ENCODE measurements at places on chromosomes 12 and 14.
A peak's percentile ranks its signal among the peaks of the same experiment; 100 is the strongest.

DNA sequence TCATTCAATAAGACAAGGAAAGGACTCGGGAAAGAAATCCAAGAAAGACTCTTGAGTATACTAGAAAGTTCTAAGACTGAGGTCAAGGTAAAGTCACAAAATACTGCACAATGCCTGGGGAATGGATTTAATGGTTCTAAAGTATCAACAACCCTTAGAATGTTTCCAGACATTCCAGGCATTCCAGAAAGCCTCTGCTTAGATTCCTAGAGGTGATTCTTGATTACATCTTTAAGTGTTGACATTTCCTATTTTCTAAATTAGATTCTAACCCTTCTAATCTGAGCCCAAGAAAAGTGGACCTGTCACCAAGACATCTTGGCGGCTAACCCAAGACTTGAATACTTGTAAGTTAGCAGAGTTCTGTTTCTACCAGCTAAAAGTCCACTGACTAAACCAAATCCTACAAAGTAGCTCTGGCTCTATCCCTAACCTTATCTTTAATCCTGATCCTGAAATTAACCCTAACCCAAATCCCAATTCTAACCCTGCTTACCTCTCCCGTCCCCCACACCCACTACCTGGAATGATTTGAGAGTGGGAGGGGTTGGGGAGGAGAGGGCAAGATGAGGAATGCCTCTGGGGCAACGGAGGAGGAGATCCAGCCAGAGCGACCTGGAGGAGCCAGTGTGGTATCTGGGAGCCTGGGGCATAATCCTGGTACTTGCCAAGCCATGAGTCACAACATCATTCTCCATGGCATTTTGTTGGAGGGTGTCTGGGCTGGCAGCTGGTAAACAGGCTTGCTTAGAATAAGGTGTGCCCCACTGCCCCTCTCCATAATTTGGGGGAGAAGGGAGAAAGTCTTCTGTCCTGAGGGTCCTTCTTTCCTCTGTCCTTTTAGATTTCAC, 93.4 kb upstream of the HOXC13 start:
- DNase-seq = no peak

GRCh38 chr14:99875836-99876235, 82.6 kb downstream of the EML1 start:
- no peak for DNase-seq

- DNase-seq = no peak
These were observed 1.6 kb upstream of the NDRG2 start for GRCh38 chr14:21026274-21026987.

DNA sequence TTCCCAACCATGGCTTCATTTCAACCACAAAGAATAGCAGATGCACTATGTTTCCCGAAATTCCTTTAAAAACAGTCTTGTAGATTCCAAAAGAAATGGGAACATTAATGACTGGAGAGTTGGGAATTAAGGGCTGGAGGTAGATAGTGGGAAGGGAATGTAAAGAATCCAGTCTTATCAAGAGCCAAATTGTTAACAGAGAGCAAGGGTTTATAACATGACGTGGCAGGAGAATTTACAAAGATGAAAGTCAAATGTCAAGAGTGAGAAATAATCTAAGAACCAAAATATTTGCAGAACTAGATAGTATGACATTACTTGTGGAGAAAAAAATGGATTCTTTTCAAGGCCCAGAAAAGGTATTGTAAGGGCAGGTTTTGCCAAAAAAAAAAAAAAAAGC, 200.9 kb downstream of the GRIN2B start:
- no peak for DNase-seq

DNA sequence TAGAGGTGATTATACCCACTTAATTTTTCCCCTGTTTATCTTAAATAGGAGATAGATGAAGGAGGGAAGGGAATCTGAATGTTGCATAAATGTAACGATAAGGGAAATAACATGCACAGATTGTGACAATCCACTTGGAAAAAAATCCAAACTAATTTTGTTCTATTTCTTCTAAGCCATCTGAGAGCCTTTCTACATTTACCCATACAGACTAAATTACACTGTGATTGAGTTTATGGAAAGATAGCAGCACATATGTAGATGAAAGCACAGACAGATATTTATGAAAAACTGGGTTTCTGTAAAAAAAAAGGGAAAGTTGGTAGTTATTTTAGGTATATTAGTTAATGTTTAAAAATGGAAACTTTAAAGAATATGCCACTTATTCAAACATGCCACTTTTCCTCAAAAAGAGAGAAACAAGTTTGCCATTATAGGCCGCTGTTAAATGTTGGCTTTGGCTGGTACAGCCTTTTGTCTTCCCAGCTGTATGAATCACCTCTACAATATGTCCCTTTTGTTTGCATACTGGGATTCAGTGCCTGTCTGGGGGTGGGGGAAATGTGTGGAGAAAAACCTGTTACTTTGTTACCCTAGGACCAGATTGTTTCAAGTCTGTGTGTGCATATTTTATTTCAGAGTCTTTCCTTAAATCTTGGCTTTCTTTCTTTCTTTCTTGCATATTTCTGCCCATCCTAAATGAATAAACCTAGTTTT, 470.2 kb upstream of the LMO3 start:
- DNase-seq = peak; percentile 3

DNA sequence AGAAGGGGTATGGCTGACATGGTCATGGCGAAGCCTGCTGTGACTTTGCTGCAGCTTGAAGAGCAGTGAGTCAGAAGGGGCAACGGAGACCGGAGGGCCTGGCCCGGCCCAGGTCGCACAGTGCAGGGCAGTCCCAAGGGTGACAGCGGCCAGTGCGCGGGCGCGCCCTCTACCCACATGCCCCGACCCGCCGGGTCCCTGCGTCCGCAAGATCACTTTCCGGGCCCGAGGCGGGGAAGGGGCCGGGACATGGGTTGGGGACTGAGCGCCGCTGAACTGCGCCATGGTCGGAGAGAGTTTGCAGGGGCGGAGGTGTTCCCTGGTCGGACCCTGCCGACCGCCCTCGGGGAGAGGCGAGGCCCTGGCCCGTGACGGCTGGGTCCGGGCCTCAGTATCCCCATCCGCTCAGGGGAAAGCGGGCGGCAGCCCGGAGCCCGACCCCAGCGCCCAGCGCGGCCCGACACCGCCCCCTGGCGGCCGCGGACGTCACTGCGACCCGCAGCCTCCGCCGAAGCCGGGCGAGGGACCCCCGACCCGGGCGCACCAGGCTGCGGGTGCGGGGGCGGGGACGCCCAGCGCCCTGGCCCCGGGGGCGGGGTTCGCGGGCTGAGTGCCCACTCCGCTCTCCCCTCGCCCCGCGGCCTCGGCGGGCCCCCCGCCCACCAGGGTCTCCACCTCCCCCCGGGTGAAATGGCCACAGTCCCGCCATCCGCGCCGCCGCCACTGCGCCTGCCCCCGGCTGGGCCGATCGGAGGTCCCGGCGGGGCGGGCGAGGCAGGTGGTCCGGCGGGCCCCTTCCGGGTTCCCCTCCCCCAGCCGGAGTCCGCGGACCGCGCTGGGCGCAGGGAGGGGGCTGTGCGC, 7.2 kb upstream of the ANKRD9 start:
- no peak for DNase-seq

DNA sequence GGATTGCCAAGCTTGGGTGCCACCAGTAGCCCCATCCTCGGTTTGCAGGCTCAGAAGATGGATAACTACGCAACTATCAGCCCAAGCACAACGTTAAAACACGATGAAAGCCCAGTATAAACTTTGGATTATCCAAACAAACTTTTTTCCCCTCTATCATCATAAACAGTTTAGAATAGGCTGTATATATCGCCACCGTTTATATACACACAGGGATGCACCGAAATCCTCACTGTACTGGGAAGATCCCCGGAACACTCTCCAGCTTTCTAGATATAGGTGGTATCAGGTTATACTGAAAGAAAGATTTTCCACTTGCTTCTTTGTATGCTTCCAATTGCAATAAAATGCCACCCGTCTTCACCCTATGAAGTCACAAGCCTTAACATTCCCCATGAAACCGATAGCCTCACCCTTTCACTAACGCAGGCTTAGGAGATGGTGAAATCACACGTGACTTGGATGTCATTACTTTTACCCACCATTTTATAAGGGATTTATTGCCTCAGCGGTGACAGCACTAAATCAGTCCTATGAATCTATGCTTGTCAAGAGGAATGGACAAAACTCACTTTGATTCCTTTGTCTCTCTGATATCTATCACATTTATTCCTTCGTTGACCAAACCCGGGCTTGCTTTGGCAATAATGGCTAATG, 207.6 kb upstream of the FOXN3 start:
- no peak for DNase-seq

DNA sequence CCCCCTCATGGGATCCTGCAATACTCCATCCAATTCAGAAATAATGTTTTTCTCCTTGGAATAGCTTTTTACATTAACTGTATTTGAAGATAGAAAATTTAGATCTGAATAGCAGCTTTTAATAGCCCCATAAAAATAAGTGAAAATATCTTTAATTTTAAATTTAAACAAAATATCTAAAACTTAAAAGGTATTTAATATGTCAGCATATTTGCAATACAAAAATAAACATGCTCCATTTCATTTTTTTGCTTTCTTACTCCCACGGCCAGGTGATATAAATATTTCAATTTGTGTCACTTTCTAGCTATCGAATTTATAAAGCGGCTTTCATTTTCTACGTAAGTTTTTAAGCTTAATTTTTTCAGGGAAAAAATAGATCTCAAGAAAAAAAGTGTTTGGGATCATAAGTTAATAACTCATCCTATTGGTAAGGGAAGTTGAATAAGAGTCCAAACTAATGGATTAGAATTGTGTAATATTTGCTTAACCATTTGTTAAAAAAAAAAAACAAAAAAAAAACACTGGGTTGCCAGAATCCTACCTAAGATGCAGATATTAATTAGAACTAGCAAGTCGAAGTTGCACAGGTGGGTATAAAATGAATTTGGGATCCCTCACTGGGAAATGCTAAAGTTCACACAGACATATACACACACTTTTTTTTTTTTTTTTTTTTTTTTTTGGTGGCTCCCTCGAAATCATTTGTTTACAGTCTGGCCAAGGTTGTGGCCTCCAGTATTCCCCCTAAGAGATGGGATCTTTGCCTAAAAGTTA, 47.6 kb downstream of the PPP2R5C start:
- DNase-seq = no peak

DNA sequence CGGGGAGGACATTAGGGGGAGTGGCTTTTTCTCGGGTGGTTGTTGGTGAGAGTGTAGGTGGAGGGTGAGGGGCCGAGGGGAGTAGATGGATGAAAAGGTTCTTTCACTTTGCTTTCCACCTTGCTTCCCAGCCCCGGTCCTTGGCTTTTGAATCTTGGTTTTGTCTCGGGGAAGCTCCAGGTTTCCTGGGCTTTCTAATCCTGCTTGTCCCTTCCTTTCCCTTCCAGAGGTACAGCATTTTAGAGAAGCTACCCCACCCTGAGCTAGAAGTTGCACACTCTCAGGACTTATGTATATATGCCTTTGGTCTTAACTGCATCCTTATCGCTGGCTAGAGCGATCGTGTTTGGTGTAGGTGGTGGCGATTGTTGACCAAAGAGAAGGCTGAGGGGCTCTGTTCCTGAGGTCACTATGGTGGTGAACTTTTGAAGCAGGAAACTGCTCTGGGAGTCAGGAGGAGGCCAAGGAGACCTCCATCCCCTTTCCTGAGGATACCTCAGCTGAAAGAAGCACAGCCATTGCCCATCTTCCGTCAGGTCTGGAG, 862 bp downstream of the PIP4K2C start:
- no peak for DNase-seq

DNA sequence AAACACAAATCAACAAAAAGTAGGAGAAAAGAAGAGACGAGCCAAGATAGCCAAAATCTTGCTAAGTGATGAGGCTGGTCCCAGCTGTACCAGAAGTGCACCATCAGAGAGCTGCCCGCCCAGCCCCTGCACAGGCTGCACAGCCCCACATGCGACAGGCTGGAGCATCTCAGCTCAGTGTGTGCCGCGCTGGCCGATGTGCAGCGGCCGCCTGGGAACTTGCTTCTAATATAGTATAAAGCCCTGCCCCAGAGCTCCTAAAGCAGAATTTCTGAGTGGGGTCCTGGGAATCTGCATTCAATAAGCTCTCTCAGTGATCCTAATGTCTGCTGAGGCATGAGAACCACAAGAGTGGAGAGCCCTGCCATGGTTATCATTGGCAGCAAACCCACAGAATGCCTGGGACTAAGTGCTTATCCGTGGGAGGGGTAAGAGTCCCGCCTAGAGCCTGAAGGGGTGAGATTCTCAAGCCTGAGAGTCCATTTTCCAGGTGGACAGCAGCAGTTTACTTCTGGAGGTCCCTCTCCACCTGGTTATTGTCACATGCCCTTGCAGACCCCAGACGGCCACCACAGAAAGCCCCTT, 171.6 kb downstream of the DPF3 start:
- DNase-seq = no peak

- no peak for DNase-seq
These were observed 275.7 kb downstream of the NEDD1 start for GRCh38 chr12:97182769-97183168.

DNA sequence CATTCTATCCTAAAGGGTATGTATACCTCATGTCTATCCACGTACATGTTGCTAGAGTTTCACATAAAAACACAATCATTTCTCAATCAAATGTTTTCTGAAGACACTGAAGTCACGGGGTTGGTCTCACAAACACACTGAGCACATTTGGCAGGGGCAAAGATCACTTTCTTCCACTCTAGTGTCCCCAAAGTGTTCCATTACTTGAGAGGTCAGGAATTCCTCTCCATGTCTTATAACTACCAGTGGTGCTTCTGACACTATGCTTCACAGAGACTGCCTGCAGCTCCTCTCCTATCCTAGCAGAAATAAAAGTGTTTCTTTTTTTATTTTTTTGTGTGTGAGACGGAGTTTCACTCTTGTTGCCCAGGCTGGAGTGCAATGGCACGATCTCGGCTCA, 19.1 kb downstream of the ZFYVE1 start:
- DNase-seq = no peak

- no peak for DNase-seq
These were observed at the start of gene JPH4 for GRCh38 chr14:23578560-23579310. TSS of gene JPH4 (minus strand) at chr14:23578790. CDS start at chr14:23577453, 1,337 bp downstream.

GRCh38 chr14:81222691-81223090, 1.9 kb upstream of the GTF2A1 start:
- DNase-seq = no peak

- no peak for DNase-seq
These were observed 699 bp downstream of the MGAT2 start for GRCh38 chr14:49621114-49621881.

DNA sequence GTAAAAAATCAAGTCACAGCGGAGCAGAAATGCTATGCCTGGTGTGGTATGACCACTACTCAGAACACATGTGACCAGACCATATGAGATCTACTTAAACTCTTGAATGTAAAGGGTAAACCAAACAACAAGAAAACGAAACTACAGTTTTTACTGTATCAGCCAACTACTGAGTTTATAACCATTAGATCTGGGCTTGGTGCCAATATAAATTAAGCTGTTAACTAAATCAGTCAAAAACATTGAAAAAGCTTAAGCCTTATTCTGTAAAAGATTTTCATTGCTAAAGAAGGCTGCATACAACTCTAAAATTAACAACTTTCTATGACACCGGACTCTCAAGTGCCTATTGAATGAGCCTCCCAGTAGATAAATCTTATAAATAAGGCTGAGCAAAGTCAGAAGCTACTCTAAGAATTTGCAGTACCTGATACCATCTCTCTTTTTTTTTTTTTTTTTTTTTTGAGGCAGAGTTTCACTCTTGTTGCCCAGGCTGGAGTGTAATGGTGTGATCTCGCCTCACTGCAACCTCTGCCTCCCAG, 35.4 kb downstream of the SPTLC2 start:
- peak; percentile 45 for DNase-seq

- DNase-seq = no peak
These were observed 17.4 kb downstream of the HEATR5A start for GRCh38 chr14:31402764-31403439.

- no peak for DNase-seq
These were observed 5.5 kb upstream of the DHRS2 start for GRCh38 chr14:23630687-23631086.

Data from non-pigmented ciliary epithelial cell (primary cell).